ENCODE measurements at places on chromosomes 13 and 19. TPM values are rescaled to one million over a fixed set of nuclear protein-coding genes. Genes with fewer than 3 reads are reported as not detected.

GRCh38 chr13:48043789-48044503 is 6.4 kb downstream of the NUDT15 start:
- no peak for DNase-seq

GRCh38 chr13:107480130-107480529 is 735.2 kb downstream of the LIG4 start:
- DNase-seq: no peak

DNA sequence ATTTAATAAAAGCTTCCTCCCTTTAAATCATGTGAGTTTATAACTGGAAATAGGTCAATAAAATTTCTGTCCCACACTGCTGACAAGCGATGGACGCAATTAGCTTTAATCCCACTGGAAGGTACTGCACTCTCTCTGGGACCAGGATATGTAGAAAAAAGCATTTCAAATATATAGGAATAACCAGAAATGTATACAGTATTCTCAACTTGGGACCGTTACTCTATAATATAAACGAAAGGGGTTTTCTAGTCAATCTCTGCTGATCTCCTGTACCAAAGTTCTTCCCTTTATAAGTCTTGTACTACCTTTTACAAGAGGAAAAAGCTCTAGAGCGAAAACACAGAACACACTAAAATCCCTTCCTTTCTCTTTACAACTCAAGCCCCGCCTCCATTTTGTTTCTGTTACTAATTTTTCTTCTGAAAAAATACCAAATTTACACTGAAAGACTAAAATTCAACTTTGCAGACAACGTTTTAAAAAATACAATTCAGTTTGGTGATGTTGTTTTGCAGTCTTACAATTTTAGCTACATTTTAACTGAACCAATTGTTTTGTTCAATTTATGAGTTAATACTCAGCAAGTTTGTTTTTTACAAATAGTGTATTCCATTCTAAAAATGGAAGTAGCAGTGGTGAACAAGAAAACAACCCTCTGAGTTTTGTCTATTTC is 1.7 kb upstream of the USPL1 start:
- DNase-seq: no peak

DNA sequence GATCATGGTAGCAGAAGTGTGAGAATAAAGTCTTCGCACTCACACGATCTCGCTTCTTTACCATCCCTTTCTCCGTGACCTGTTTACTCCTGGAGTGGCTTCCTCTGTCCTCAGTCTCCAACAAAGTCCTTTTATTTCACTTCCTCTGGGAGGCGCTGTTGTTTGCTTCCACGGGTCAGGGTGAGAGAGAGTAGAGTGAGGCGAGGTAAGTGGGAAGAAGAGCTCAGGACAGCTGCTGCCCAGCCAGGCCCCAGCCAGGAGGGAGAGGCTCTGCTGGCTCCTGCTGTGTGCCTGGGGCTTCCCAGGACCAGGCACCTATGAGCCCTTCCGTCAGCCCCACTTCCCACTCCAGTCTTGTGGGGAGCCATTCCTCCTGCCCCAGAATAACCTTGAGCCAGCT is 242.1 kb downstream of the FGF9 start:
- no peak for DNase-seq

The PTH2 gene
- not detected for total RNA-seq

DNA sequence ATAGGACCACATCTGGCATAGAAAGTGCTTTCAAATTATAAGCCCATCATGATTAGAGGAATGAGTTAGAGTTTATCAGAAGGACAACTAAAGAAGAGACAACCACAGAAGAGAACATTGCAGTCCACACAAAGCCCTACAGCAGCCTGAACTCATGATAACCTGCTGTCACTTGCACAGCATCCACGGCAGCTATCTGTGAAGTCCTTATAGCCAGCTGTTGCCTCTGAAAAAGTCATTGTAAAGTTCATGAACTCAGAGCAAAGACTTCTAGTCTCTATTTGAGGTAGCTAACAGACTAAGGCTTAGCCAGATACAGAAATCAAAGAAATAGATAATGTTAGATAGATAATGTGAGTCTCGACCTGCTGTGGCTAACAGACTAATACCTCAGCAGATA is 450.0 kb downstream of the KLF5 start:
- DNase-seq: no peak

The PSG11 gene
- 0.29 TPM for total RNA-seq

DNA sequence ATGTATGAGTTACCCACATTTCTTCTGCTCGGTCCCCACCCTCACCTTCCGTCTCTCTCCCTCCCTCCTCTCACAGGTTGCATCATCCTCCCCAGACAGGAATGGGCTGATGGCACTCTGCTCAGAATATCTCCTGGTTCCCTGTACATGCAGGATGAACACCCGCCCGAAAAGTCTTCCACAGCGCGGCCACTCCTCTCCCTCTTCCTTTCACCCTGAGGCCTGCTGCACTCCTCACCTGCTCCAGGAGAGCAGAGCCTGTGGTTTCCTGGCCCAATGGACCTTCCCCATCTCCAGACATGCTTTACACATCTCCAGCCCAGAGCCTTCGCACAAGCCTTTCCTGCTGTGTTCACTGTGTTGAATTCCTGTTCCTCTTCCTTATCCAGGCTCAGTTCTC is 40.9 kb downstream of the GSX1 start:
- DNase-seq: no peak

The ZNF221 gene
- total RNA-seq: 0.16 TPM

The KLK15 gene
- not detected for total RNA-seq

DNA sequence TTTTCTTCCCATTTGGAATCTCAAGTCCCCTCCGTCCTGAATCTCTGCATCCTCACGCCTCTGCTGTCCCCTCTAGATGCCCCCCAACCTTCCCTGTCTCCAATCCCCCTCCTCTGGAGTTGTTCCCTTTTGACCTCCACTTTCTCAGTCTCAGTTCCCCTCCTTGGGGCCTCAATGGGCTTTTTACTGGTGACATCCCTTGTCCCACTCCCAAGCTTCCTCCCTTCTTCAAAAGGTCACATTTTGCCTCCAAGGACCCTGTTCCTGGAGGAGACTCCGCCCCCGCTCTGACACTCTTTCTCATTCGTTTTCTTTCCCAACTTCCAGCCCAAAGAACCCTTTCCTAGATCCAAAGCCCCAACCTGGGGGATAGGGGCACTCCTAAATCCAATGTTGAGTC is 1.0 kb downstream of the AP2S1 start:
- DNase-seq: no peak

DNA sequence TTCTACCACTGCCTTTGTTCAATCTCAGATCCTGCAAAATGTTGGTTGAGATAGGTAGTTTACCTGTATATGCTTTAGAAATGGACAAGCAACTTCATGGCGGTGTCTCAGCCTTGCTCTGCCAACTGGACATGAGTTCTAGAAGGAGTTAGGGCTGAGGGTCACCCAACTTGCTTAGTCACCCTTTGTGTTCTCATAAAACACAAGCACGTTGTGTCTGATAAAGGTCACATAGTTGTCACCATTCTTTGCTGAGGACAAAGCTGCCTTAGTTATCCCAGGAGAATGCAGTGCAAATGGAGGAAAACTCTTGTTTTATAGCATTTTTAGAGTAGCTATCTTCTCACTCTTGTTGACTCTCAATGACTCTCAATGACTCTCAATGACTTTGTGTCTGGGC is 218.4 kb upstream of the TMTC4 start:
- no peak for DNase-seq

The ZNF844 gene
- total RNA-seq: 4.7 TPM

GRCh38 chr19:3210347-3211017 is 14.0 kb upstream of the CELF5 start:
- DNase-seq: peak; percentile 73

The DACH1 gene
- not detected for total RNA-seq

DNA sequence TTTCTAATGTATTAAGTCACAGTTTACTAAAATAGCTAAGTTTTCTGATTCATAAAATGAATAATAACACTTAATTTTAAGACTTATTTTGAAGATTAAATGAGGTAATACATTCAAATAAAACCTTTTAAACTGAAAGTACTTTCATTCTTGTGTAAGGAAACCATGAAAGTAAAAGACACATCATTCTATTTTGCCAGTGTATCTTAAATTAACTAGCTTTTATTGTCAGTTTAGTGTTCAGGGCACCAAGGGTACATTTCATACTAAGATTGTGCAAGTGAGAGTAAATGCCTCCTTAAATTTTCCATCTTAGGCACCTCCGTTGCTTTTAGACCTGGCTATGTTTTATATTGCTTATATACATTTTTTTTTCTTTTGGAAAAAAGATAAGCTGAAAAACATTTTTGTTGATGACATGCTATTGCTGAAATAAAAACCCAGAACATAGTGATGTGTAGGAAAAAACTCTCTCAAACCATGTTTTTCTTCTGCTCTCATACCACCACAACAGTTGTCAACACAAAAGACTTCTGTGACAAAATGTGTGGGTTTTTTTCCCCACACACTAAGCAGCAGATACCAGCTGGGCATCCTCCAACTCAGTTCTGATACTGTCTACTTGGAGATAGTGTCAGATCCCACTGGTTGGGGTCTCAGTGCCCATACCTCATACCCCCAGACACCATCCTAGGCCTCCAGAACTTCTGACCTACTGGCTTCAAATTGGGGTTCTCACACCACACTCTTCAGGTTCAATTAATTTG is 30.7 kb upstream of the LPAR6 start:
- DNase-seq: no peak

The ATCAY gene
- 0.60 TPM for total RNA-seq

DNA sequence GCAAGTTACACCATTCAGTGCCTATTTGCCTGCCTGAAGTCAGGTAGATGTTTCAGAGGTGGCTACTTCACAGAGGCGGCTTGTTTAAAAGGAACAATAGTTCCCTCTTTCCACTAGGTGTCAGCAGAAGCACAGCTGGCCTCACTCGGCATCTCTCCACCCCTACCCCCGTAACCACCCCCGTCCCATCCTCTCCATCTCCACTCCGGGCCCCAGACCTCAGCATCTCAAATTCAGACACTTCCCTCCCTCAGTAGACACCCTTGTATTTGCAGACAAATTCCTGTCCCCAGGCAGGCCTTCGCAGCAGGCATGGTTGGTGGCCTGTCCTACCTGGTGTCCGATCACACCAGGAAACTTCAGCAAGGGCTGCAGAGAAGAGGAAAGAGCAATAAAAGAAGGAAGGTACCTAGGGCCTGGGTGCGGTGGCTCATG is 9.1 kb upstream of the DPP9 start:
- no peak for DNase-seq

DNA sequence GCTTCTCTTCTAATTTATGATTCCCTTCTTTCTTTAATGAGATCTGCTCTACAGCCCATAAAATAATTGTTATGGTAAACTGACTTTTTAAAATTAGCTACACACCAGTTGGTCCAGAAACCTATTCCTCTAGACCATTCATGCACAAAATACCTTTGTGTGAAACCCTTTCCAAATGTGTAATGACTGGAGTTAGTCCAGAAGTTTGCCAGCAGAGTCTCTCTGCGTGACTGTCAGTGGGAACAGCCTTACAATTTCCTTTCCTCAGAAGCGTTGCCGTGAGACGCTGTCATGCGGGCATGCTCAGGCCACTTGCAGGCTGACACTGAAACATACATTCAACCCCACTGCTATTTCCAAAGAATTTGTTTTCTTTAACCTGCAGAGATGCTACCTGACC is 965.2 kb downstream of the PCDH9 start:
- DNase-seq: no peak

- no peak for DNase-seq
Observed at GRCh38 chr13:111203736-111204389, 88.8 kb downstream of the ARHGEF7 start.

DNA sequence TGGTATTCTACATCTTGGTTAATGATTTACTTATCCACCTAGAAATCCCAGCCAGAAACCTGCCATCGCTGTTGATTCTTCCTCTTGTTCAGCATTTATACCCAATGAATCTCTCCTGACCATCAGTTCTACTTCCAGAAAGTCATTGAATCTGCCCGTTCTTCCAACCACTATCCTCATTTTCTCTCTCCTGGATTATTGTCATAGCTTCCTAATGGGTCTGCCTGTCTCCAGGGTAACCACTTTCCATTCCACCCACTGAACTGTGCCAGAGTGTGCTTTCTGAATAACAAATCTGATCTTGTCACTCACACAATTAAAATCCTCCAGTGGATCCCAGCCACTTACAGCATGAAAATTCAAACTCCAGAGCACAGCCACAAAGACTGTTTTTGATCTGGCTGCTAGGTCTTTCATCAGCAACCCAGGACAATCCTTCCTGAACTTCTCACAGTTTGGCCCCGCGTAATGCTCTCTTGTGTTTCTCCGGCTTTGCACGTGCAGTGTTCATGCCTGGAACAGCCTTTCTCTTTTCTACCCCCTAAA is 330.6 kb downstream of the SPRY2 start:
- no peak for DNase-seq

- DNase-seq: peak; percentile 45
Observed at GRCh38 chr19:45340232-45340898, at the start of gene KLC3. Gene KLC3, plus strand, starts transcription at chr19:45340750. Its CDS starts 4,792 bp downstream, at chr19:45345542.

- DNase-seq: no peak
Observed at GRCh38 chr13:85538957-85539356, 260.3 kb downstream of the SLITRK6 start.

DNA sequence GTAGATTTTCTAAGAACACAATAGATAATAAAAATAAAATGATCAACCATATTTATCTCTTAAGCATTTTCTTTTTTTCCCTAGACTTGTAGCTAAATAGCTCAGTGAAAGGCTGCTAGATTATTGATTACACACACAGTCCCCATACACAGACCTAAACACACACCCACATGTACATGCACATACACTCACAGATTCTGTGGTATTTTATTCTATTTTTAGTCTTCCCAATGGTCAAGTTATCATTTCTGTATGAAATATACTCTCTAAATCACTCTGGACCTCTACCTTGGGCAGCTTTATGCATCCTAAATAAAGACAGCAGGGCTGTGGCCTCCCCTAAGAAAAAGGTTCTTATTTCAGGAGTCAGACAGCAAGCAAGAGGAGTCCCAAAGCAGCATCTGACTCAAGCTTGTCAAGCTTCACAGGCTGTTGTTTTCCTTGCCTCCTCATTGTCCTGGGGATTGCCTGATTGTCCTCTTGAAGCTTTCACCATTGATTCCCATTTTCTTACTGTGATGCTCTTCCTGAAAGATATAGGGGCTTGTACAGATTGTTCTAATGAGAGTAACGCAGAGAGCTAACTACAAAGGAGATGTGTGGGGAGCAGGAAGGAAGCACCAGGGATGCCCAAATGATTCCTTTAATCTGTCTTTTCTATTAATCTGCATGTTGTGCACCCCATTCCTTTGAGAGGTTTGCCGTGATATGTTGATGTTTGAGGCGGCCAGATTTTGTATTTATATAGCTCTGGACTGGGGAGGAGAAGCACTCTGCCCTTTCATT is 986.5 kb downstream of the PCDH17 start:
- DNase-seq: no peak

The NKG7 gene
- 10.7 TPM for total RNA-seq

The SLC15A1 gene
- total RNA-seq: not detected

DNA sequence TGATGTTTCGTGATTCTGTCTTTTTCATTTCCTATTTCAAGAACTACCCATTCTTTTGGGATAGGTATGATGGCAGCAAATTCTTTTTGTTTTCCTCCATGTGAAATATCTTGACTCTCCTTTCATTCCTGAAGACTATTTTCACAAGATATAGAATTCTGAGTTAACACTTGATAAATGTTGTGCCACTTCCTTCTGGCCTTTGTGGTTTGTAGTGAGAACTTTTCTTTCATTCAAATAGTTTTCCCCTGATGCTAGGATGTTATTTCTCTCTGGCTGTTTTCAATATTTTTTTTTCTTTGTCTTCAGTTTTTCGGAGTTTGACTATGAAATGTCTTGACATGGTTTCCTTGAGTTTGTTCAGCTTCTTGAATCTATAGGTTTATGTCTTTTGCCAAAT is 8.3 kb upstream of the TUBGCP3 start:
- no peak for DNase-seq

GRCh38 chr13:67619351-67619994 is 389.3 kb upstream of the PCDH9 start:
- no peak for DNase-seq

Data from T-helper 17 cell (primary cell).